Neuronal stem cell (in vitro differentiated cells): ENCODE measurements at places on chromosomes 6 and 20.

- no peak overlapping the region for H3K27ac ChIP-seq
- H3K27me3 ChIP-seq, result no peaks in the 10 kb centered on the region
- DNase-seq, result no peak
- no peaks in the 10 kb centered on the region for H3K4me1 ChIP-seq
Measured at GRCh38 chr6:124282541-124282940, 478.9 kb downstream of the NKAIN2 start.

- no peaks in the 10 kb centered on the region for H3K36me3 ChIP-seq
- no peaks in the 10 kb centered on the region for H3K27me3 ChIP-seq
- no peak for DNase-seq
- H3K4me3 ChIP-seq, result no peak overlapping the region
Measured at GRCh38 chr6:158399040-158399700, 86.9 kb downstream of the TULP4 start.

- no peaks in the 10 kb centered on the region for H3K36me3 ChIP-seq
- peak overlapping the region; percentile 11 for H3K27ac ChIP-seq
- peaks cover 21% of the 10 kb centered on the region for H3K4me1 ChIP-seq
- no peaks in the 10 kb centered on the region for H3K27me3 ChIP-seq
Measured at GRCh38 chr20:10540636-10541493, 105.8 kb downstream of the SLX4IP start.

DNA sequence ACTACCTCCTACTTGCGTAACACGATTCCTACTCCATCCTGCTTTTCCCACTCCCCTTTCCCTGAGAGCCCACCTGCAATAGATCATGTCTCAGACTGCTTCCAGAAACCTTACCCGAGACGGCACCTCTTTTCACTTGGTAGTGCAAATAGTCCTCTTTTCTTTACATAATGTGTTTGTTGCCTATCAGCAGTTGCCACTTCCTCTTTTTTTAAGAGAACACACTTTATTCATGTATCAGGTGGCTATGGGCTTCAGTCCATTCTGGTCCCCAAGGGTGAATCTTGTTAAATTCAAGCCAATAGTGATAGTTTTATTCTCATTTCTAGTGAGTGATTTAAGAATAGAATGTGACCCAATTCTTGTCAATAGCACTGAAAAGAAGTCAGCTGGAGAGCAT lies 57.7 kb upstream of the FERMT1 start:
- DNase-seq, result no peak
- no peaks in the 10 kb centered on the region for H3K36me3 ChIP-seq
- H3K27ac ChIP-seq, result no peak overlapping the region
- no peaks in the 10 kb centered on the region for H3K27me3 ChIP-seq

- no peak overlapping the region for H3K27ac ChIP-seq
- no peaks in the 10 kb centered on the region for H3K27me3 ChIP-seq
- no peak overlapping the region for H3K4me3 ChIP-seq
- H3K36me3 ChIP-seq, result no peaks in the 10 kb centered on the region
Measured at GRCh38 chr6:34572021-34572420, 15.9 kb upstream of the SPDEF start.

DNA sequence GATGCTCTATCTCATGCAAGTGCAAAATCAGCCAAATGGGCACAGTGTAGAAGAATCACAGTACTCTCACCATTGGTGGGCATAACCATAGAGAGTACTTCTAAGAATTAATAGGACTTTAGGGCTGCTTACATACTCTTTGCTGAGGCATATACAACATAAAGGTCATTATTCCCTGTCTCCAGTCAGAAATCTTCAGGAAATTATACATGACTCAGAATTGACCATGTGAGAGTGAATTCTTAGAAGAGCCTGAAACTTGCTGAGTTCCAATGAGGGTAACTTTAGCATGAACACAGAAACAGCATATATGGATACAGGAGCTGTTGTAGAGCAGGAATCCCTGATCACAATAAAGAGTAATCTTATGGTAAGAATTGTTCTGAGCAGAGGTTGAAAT lies 498.7 kb downstream of the TENT5A start:
- H3K4me3 ChIP-seq, result no peak overlapping the region
- H3K4me1 ChIP-seq, result no peaks in the 10 kb centered on the region
- no peaks in the 10 kb centered on the region for H3K36me3 ChIP-seq
- DNase-seq, result no peak

DNA sequence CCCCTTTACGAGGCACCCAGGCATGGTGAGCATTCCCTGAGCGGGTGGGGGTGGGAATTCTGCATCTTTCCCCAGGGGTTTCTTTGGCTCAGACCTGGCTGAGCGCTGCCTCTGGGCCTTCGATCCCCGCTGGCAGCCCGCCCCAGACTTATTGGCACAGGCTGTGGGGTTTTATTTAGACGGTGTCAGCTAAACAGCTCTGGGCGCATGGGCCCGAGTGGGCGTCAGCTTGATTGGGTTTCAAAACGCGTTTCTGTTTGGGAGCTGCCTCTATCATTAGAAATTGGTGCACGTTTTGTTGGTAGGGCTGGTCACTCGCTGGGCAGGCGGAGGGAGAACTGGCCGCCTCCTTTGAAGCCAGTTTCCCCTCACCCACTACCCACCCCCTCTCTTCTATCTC lies 21.0 kb downstream of the PMEPA1 start:
- no peaks in the 10 kb centered on the region for H3K36me3 ChIP-seq
- no peak overlapping the region for H3K27ac ChIP-seq
- H3K27me3 ChIP-seq, result peaks cover 11% of the 10 kb centered on the region
- H3K4me3 ChIP-seq, result no peak overlapping the region
- H3K4me1 ChIP-seq, result peaks cover 21% of the 10 kb centered on the region
- DNase-seq, result no peak
